Lower lobe of right lung (tissue), 2 donors: ENCODE measurements at places on chromosomes 11 and 22. TPM values are rescaled to one million over a fixed set of nuclear protein-coding genes. Genes with fewer than 3 reads are reported as not detected.
A peak's percentile ranks its signal among the peaks of the same experiment; 100 is the strongest.

Gene ZP1
- not detected for total RNA-seq

Gene TRPM5
- not detected for total RNA-seq

GRCh38 chr11:13332124-13332523 is 54.5 kb downstream of the BMAL1 start:
- H3K4me3 ChIP-seq = no peak overlapping the region
- DNase-seq = no peak
- H3K27ac ChIP-seq = no peak overlapping the region
- H3K36me3 ChIP-seq = no peaks in the 10 kb centered on the region
- H3K27me3 ChIP-seq = no peaks in the 10 kb centered on the region

- no peaks in the 10 kb centered on the region for H3K36me3 ChIP-seq
- DNase-seq = no peak
- no peaks in the 10 kb centered on the region for H3K4me1 ChIP-seq
These were observed 23.4 kb upstream of the CREB3L1 start for GRCh38 chr11:46254133-46254491.

Gene OR51E2
- not detected for total RNA-seq

Gene SCUBE1
- 16.6 TPM for total RNA-seq

DNA sequence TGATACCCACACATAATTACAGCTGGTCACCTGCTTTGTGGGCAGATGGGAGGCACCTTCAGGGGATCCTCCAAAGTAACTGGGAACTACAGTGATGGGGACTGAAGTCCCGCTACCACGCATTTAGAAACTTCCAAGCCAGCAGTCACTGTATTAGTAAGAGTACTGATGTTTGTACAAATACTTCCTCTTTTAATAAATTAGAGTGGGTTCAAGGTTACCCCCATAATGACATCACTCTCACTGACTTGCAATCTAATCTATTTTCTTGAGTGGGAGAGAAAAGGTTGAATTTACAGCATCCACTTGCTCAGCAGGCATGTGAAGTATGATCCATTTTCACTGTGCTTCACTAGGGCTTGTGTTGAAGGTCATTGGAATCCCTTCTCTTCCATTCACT is 72.1 kb upstream of the TIMP3 start:
- H3K4me1 ChIP-seq = peaks cover under 1% of the 10 kb centered on the region
- DNase-seq = no peak
- H3K4me3 ChIP-seq = no peak overlapping the region
- no peaks in the 10 kb centered on the region for H3K27me3 ChIP-seq

Gene YPEL4
- 3.1 TPM for total RNA-seq

- no peak overlapping the region for H3K27ac ChIP-seq
- no peak for DNase-seq
- H3K27me3 ChIP-seq = no peaks in the 10 kb centered on the region
- H3K4me1 ChIP-seq = no peaks in the 10 kb centered on the region
These were observed 12.8 kb downstream of the UFD1 start for GRCh38 chr22:19466126-19466716.

Gene GP1BB
- total RNA-seq = 2.8 TPM

- H3K36me3 ChIP-seq = no peaks in the 10 kb centered on the region
- H3K4me1 ChIP-seq = no peaks in the 10 kb centered on the region
- no peak overlapping the region for H3K27ac ChIP-seq
These were observed 370.2 kb upstream of the CHORDC1 start for GRCh38 chr11:90593099-90593498.

DNA sequence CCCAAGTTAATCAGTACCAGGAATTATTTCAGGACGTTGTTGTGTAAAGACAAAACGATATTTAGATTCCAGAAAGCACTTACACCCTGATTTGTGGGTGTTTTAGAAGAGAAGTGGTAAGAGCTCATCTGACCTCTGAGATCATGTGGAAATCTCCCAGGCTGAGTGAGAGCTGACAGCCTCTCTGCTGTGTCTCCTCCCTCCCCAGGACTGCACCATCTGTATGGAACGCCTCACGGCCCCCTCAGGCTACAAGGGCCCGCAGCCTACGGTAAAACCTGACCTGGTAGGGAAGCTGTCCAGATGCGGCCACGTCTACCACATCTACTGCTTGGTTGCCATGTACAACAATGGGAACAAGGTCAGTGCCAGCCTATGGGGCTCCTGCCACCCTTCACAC is 20.0 kb downstream of the DTX4 start:
- peaks cover 65% of the 10 kb centered on the region for H3K36me3 ChIP-seq
- peaks cover 49% of the 10 kb centered on the region for H3K4me1 ChIP-seq
- no peak overlapping the region for H3K27ac ChIP-seq

Gene OR8A1
- total RNA-seq = not detected

DNA sequence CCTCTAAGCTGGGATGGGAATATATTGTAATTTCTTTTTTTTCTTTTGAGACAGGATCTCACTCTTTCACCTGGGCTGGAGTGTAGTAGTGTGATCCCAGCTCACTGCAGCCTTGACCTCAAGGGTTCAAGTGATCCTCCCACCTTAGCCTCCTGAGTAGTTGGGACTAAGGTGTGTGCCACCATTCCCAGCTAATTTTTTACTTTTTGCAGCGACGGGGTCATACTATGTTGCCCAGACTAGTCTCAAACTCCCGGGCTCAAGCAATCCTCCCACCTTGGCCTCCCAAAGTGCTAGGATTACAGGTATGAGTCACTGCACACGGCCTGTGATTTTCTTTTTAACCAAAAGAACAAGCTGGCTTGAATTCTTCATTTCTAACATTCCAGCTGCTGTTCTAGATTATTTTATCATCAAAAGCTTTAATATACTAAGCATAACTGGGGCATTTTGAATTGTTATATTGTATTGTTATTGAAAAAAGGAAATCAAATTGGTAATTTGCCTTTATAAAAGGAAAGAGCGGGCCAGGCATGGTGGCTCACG is 26.8 kb upstream of the PPP2R1B start:
- H3K27me3 ChIP-seq = no peaks in the 10 kb centered on the region
- no peaks in the 10 kb centered on the region for H3K4me1 ChIP-seq
- peaks cover 15% of the 10 kb centered on the region for H3K36me3 ChIP-seq
- DNase-seq = no peak

Gene SLC22A9
- total RNA-seq = not detected

GRCh38 chr11:20671856-20672546 is 2.6 kb downstream of the NELL1 start:
- no peak overlapping the region for H3K27ac ChIP-seq
- DNase-seq = no peak
- H3K4me1 ChIP-seq = peaks cover 4% of the 10 kb centered on the region
- peaks cover 42% of the 10 kb centered on the region for H3K27me3 ChIP-seq
- no peak overlapping the region for H3K4me3 ChIP-seq

Gene CD248
- total RNA-seq = 28.7 TPM

- peaks cover 5% of the 10 kb centered on the region for H3K27me3 ChIP-seq
- no peak overlapping the region for H3K27ac ChIP-seq
- no peak for DNase-seq
These were observed 54.4 kb upstream of the DRD2 start for GRCh38 chr11:113529606-113530005.

- no peaks in the 10 kb centered on the region for H3K36me3 ChIP-seq
- H3K27ac ChIP-seq = no peak overlapping the region
- no peaks in the 10 kb centered on the region for H3K27me3 ChIP-seq
- peaks cover 69% of the 10 kb centered on the region for H3K4me1 ChIP-seq
- DNase-seq = no peak
These were observed 18.6 kb downstream of the USP47 start for GRCh38 chr11:11860103-11860979.

DNA sequence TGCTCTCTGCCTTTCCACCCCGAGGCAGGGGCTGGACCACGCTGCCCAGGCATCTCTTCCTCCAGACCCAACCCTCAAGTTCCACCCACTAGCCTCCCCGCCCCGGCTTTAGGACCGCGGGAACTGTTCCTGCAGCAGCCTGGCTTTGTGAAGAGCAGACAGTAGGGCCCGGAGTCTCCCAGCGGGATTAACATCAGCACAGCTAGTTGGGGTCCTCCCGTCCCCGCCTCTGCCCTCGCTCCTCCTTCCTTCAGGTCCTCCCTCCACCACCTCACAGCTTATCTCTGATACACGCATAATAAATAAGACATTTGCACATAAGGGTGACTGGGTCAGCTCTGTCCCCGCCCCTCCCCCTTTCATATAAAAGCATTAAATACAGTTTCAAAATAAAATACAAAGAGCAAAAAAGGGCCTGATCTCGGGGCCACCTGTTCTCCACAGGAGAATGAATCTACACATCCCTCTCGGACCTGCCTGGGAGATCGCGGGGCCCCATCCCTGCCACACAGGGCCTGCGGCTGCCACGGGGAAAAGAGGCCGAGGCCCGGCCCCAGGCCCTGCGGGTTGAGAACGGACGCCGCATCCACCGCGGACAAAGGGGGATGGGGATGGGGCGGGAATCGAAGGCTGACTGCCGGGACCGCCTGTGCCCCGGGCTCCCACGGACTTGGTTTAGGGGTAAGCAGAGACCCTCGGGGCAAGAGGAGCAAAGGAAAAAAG is 6.5 kb downstream of the ZFTA start:
- H3K4me1 ChIP-seq = peaks cover 8% of the 10 kb centered on the region
- H3K36me3 ChIP-seq = peaks cover 24% of the 10 kb centered on the region
- peak overlapping the region; percentile 40 for H3K4me3 ChIP-seq
- no peaks in the 10 kb centered on the region for H3K27me3 ChIP-seq
- no peak overlapping the region for H3K27ac ChIP-seq
- DNase-seq = no peak

Gene GGT5
- 29.4 TPM for total RNA-seq

Gene PDE2A
- 19.5 TPM for total RNA-seq

Gene KBTBD4
- 13.4 TPM for total RNA-seq

DNA sequence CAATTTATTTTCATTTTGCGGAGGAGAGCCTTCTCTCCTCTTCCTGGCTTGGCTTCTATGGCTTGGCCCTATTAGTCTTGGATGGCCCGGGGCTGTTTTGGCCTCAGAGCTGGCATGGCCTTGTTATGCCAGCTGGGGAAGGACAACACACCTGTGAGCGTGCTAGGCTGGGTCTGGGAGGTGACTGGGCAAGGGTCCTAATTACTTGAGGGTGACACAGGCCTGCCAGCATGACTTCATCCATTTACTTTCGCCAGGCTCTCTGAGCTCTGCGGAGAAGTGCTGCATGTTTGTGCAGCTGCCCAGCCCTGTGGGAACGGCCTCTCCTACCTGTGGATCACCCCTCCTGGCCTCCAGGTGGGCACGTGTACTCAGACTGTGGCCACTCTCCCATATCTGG is 153.6 kb downstream of the SNX19 start:
- DNase-seq = peak; percentile 57
- H3K27me3 ChIP-seq = no peaks in the 10 kb centered on the region
- H3K27ac ChIP-seq = no peak overlapping the region

- no peak overlapping the region for H3K27ac ChIP-seq
- DNase-seq = no peak
- no peaks in the 10 kb centered on the region for H3K27me3 ChIP-seq
- no peaks in the 10 kb centered on the region for H3K36me3 ChIP-seq
- H3K4me3 ChIP-seq = no peak overlapping the region
These were observed 11.8 kb upstream of the PDGFD start for GRCh38 chr11:104175769-104176168.

Gene SLC16A8
- total RNA-seq = 0.24 TPM

GRCh38 chr22:46355369-46355995 is 20.0 kb downstream of the TRMU start:
- H3K27ac ChIP-seq = no peak overlapping the region
- H3K4me3 ChIP-seq = no peak overlapping the region
- peaks cover 6% of the 10 kb centered on the region for H3K4me1 ChIP-seq
- peaks cover 83% of the 10 kb centered on the region for H3K36me3 ChIP-seq
- peak; percentile 74 for DNase-seq
- no peaks in the 10 kb centered on the region for H3K27me3 ChIP-seq

DNA sequence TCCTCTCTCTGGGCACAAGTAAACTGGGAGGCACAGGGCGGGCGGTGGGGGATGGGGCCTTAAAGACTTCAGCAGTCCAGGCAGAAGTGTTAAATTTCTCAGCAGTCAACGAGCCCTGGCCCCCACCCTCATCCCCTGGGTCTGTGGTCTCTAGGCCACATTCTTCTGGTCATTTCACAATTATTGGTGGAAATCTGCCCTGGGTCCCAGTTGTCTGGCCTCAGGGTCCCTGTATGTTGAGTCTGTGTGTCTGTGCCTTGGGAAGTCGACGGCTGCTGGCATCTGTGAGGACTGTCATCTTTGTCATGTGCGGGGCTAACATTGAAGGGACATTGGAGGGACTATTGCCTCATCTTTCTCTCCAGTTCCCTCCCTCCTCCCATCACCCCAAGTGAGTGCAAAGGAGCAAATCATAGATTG is 1.7 kb downstream of the TSPAN18 start:
- H3K27ac ChIP-seq = no peak overlapping the region
- no peaks in the 10 kb centered on the region for H3K36me3 ChIP-seq
- H3K27me3 ChIP-seq = peaks cover 33% of the 10 kb centered on the region
- peak overlapping the region; percentile 68 for H3K4me3 ChIP-seq

GRCh38 chr22:49869845-49870712 is 16.4 kb downstream of the ZBED4 start:
- no peak for DNase-seq
- no peaks in the 10 kb centered on the region for H3K36me3 ChIP-seq
- H3K27me3 ChIP-seq = no peaks in the 10 kb centered on the region
- no peak overlapping the region for H3K27ac ChIP-seq
- no peak overlapping the region for H3K4me3 ChIP-seq

DNA sequence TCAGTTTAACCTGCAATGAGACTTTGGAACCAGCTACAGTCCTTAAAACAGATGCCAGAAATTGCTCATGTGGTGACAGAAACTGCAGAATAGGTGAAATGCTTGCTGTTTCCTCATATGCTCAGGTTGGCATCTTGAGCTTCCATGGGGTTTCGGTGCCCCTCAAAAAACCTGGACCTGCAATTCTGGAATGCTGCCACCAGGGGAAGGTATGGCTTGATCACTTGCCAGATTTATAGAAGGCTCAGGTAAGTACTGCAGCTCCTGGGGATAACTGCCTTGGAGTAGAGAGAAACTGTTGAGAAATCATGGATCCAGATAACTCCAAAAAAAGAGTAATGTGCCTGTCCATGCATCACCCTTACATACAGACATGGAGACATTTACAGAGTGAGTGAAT is 113.0 kb downstream of the CTTN start:
- no peaks in the 10 kb centered on the region for H3K4me1 ChIP-seq
- no peaks in the 10 kb centered on the region for H3K27me3 ChIP-seq
- H3K27ac ChIP-seq = no peak overlapping the region
- no peak for DNase-seq
- no peak overlapping the region for H3K4me3 ChIP-seq

Gene VPS37C
- total RNA-seq = 39.7 TPM

- no peaks in the 10 kb centered on the region for H3K4me1 ChIP-seq
- no peak overlapping the region for H3K27ac ChIP-seq
- DNase-seq = no peak
- no peaks in the 10 kb centered on the region for H3K36me3 ChIP-seq
- H3K4me3 ChIP-seq = no peak overlapping the region
These were observed 32.9 kb upstream of the VWA5A start for GRCh38 chr11:124082371-124082770.

Gene OR52E8
- total RNA-seq = not detected

DNA sequence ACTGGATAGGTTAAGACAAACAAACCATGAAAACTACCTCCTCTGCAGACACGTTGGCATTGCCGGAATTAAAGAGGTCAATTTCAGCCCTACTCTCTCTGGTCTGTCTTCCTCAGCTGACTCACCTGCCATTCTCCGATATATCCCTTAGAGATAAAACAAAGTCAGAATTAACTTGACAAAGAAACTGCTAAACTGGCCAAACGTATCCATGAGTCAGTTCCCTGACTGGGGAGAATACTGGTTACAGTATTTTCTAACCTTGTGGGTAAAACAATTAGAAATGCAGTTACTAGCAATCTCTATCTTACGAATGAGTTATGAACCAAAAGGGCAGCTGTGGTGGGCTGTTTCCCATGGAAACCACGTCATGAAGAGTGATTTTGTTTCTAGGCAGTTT is 96.2 kb downstream of the RDX start:
- no peaks in the 10 kb centered on the region for H3K36me3 ChIP-seq
- no peak overlapping the region for H3K4me3 ChIP-seq
- no peak for DNase-seq
- H3K27ac ChIP-seq = no peak overlapping the region

GRCh38 chr11:107076832-107077231 is 58.6 kb upstream of the GUCY1A2 start:
- H3K4me3 ChIP-seq = no peak overlapping the region
- no peaks in the 10 kb centered on the region for H3K36me3 ChIP-seq
- no peaks in the 10 kb centered on the region for H3K27me3 ChIP-seq
- H3K27ac ChIP-seq = no peak overlapping the region
- DNase-seq = no peak
